Left lung (tissue), 14 donors: ENCODE measurements at places on chromosomes 3 and 15. TPM values are rescaled to one million over a fixed set of nuclear protein-coding genes. Genes with fewer than 3 reads are reported as not detected.

- no peaks in the 10 kb centered on the region for H3K4me1 ChIP-seq
- no peak overlapping the region for H3K27ac ChIP-seq
- peaks cover 34% of the 10 kb centered on the region for H3K27me3 ChIP-seq
- H3K36me3 ChIP-seq, result no peaks in the 10 kb centered on the region
- no peak for DNase-seq
Measured at GRCh38 chr15:26879706-26880105, 12.8 kb downstream of the GABRA5 start.

The RTP1 gene
- not detected for polyA plus RNA-seq

DNA sequence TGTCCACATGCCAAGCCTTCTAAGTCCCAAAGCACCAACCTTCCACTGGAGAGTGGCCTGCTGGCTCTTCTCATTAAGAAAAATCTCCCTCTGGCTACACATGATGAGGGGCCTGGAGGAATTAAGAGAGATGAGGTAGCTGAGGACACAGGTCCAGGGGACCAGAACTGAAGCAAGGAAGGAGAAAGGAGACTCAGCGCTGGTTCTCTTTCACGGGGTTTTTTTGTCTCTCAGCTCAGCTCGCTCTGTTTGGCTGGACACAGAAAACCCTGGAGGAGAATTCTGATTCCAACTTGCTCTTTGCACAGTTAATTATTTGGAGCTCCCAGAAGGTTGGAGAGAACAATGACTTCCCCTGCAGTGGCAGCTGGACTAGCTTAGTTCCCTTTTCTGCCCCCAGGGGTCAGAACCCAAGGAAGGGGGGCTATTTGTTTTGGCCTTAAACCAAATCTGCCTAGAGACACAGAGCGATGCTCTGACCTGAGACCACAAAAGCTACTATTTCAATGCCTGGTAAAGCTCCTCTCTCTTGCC is 507.6 kb downstream of the FHIT start:
- no peaks in the 10 kb centered on the region for H3K4me1 ChIP-seq
- no peaks in the 10 kb centered on the region for H3K27me3 ChIP-seq
- DNase-seq, result peak; percentile 15
- no peaks in the 10 kb centered on the region for H3K36me3 ChIP-seq
- no peak overlapping the region for H3K4me3 ChIP-seq

- H3K4me1 ChIP-seq, result peaks cover 14% of the 10 kb centered on the region
- H3K36me3 ChIP-seq, result no peaks in the 10 kb centered on the region
- H3K4me3 ChIP-seq, result no peak overlapping the region
- H3K27ac ChIP-seq, result no peak overlapping the region
- peak; percentile 73 for DNase-seq
- no peaks in the 10 kb centered on the region for H3K27me3 ChIP-seq
Measured at GRCh38 chr15:74196175-74196574, 6.4 kb downstream of the STRA6 start.
